ENCODE measurements at places on chromosomes 1 and 21. TPM values are rescaled to one million over a fixed set of nuclear protein-coding genes. Genes with fewer than 3 reads are reported as not detected.

The KRTAP27-1 gene
- total RNA-seq: not detected

The AQP10 gene
- total RNA-seq: not detected

The SELP gene
- total RNA-seq: 0.22 TPM

The ANGPTL3 gene
- not detected for total RNA-seq

The KRTAP10-5 gene
- total RNA-seq: not detected

The SDHC gene
- 49.0 TPM for total RNA-seq

The ZNF683 gene
- total RNA-seq: not detected

The ANKRD65 gene
- total RNA-seq: under 0.01 TPM

The MRPL39 gene
- 35.4 TPM for total RNA-seq
